NCI-H446 treated with DMSO at 0.1 percent for 48 hours (cell line): ENCODE measurements at places on chromosomes 11 and 22.

- DNase-seq: no peak
Observed at GRCh38 chr11:76796511-76797198, 13.5 kb downstream of the TSKU start.

- no peak for DNase-seq
Observed at GRCh38 chr22:49155770-49156580, 671.7 kb downstream of the BRD1 start.

GRCh38 chr11:57792870-57793269, 31.3 kb downstream of the CTNND1 start:
- no peak for DNase-seq

DNA sequence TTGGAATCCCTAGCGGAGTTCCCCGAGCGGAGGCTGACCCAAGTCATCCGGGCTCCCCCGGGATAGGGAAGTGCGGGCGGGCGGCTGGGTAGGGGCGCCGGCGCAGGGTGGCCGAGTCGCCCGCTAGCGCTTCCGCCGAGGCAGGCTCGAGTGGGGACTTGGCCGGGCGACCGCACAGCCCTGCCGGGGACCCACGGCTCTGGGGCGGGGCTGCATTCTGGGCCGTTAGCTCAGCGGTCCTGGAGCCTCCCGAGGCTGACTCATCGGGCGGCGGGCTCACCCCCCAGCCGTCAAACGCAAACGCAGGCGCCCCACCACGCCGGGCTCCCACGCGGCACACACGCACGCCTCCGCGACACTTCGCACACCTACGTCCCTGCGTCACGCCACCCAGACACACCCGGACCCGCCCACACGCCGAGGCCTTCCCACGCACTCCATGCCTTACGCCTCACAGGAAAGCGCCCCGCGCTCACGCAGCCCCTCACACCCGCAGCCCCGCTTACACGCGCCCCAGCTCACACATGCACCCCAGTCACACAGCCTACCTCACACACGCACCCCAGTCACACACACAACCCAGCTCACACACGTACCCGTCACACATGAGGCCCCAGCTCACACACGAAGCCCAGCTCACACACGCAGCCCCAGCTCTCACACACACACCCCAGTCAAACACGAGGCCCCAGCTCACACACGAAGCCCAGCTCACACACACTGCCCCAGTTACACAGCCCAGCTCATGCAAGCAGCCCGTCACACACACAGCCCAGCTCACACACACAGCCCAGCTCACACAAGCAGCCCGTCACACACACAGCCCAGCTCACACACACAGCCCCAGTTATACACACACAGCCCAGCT, 1.2 kb downstream of the PHLDB1 start:
- DNase-seq: no peak

- no peak for DNase-seq
Observed at GRCh38 chr11:43942662-43943371, 380 bp downstream of the C11orf96 start.

- DNase-seq: no peak
Observed at GRCh38 chr11:129023968-129024676, 81.5 kb upstream of the TP53AIP1 start.
